ENCODE measurements at places on chromosomes 6 and 20.

DNA sequence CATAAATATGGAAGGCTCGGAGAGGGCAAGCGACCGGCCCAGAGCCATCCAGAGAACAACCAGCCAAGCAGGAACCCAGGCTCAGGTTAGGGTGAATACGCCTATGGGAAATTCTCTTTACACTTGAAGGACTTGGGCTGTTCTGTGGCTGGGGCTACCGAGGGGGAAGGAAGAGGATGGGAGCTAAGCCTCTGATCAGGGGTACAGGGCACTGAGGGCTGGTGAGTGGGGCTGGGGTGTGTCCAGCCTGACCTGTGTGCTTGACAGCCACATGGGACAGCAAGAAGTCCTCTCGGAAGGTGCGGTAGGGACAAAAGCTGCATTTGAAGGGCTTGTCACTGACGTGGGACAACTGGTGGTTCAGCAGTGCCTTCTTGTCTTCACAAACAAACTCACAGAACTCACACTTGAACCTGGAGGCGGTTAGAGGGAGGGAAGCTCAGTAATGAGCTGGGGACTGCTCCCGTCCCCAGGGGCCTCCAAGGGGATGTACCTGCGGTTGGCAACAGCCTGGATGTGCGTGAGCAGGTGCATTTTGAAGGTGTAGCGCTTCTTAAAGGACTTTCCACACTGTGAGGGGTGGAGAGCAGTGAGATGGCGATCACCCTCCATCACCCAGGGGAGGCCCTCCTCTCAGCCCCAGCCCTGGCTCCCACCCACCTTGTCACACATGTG lies 11.9 kb downstream of the ZNF335 start:
- peaks cover 99% of the 10 kb centered on the region for H3K36me3 ChIP-seq
- no peak overlapping the region for H3K4me3 ChIP-seq
- H3K27me3 ChIP-seq, result no peaks in the 10 kb centered on the region
- H3K27ac ChIP-seq, result peak overlapping the region; percentile 41
- H3K4me1 ChIP-seq, result peaks cover 6% of the 10 kb centered on the region

DNA sequence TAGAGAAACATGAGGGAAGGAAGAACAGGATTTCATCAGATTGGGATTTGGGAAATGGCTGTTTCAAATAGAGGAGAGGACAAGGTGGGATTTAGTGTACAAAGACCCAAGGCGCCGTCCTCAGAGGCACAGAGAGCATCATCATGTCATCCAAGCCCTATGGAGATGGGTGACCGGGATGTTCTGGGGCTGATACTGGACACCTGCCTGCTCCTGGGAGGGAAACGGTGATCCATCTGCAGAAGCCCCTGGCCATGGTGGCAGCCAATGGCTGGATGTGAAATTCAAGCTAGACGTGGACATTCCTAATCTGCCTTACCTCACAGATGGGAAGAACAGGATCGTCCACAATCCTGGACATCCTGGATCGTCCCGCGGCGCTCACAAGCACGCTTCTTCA lies 12.7 kb downstream of the NKX2-2 start:
- no peak overlapping the region for H3K27ac ChIP-seq
- no peak overlapping the region for H3K4me3 ChIP-seq
- no peak for ATAC-seq

DNA sequence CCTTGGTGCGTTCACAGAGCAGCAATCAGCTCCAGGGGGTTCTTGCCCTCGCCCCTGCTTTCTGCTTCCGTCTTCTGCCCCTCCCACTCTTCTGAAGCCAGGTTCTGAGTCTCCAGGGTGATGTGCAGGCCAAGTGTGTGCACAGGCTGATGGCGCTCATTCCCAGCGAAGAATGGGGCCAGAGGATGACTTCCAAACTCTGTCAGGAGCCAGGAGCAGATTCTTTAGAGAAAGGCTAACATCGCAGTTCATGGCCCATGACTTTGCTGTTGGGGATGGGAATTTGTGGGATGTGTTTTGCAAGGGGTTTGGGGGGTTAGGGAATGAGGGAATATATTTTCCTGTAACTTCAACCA lies 56.1 kb upstream of the CCN6 start:
- H3K27ac ChIP-seq, result no peak overlapping the region
- no peak overlapping the region for H3K4me3 ChIP-seq
- H3K4me1 ChIP-seq, result peaks cover 18% of the 10 kb centered on the region
- no peaks in the 10 kb centered on the region for H3K36me3 ChIP-seq
- H3K27me3 ChIP-seq, result no peaks in the 10 kb centered on the region

DNA sequence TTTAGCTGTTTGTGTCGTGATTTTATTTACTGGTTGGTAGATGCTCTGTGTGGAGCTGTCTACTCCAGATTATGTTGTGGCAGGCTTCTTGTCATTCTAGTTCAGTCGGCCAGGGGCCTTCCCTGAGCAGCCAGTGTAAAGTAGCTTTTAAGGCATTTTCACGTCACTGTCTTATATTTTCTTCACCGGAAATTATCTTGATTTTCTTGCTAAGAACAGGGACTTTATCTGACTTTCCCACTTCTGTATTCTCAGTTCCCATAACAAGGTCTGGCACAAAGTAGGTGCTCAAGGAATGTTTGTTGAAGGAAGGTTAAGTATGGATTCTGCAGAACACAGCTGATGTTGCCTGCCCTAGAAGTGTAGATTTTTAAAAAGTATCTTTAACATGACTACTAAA lies 868 bp downstream of the LTV1 start:
- H3K27me3 ChIP-seq, result no peaks in the 10 kb centered on the region
- peaks cover 11% of the 10 kb centered on the region for H3K4me1 ChIP-seq
- peak overlapping the region; percentile 92 for H3K4me3 ChIP-seq
- H3K36me3 ChIP-seq, result peaks cover 56% of the 10 kb centered on the region
- ATAC-seq, result no peak

DNA sequence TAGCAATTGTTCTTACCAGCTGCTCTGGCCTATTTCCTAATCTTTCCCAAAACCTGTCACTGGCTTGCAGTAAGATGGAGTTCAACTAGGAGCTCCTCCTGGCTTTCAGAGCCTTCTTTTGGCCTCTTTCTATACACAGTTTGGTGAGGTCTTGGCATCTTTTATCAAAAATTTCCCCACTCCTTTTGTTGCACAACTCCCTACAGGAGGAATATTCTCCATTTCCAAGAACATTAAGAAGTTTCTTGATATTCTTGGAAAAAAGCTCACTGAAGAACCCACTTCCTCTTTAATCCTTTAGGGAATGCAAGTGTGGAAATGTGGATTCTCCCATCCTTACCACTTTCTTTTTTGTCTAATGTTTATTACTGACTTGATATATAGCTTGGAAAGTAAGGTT lies 171.3 kb upstream of the KCNK16 start:
- H3K4me3 ChIP-seq, result no peak overlapping the region
- H3K36me3 ChIP-seq, result no peaks in the 10 kb centered on the region
- peaks cover 18% of the 10 kb centered on the region for H3K27me3 ChIP-seq
- no peaks in the 10 kb centered on the region for H3K4me1 ChIP-seq
- ATAC-seq, result no peak
- H3K27ac ChIP-seq, result no peak overlapping the region

- H3K4me3 ChIP-seq, result no peak overlapping the region
- ATAC-seq, result no peak
- H3K36me3 ChIP-seq, result no peaks in the 10 kb centered on the region
- H3K27ac ChIP-seq, result no peak overlapping the region
- H3K4me1 ChIP-seq, result no peaks in the 10 kb centered on the region
These were observed 231.8 kb downstream of the SAMD5 start for GRCh38 chr6:147740326-147740725.

Data from activated T-helper 17 cell treated with anti-CD3 and anti-CD28 coated beads, Interleukin-2, amount 50 U/mL, for 72 hours (primary cell).